ENCODE measurements at places on chromosomes 3 and 15.

DNA sequence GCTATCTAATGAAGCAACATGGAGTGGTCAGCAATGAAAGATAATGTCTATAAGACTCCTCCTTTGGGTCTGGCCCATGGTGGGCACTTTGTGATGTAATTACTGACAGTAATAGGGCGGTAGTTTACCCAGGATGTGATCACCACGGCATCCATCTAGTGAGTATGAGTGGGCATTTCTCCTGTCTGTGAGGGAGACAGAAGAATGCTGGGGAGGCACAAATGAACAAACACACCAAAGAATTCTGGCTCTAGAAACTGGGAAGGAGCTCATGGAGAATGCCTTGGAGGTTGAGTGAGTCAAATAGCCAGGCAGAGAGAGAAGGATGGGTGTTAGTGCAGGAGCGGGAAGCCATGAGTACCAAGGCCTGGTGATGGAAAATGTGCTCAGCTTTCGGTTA is 217.5 kb downstream of the WNT5A start:
- no peak for DNase-seq

GRCh38 chr3:183430325-183430957 is 2.0 kb upstream of the MCF2L2 start:
- no peak for DNase-seq

DNA sequence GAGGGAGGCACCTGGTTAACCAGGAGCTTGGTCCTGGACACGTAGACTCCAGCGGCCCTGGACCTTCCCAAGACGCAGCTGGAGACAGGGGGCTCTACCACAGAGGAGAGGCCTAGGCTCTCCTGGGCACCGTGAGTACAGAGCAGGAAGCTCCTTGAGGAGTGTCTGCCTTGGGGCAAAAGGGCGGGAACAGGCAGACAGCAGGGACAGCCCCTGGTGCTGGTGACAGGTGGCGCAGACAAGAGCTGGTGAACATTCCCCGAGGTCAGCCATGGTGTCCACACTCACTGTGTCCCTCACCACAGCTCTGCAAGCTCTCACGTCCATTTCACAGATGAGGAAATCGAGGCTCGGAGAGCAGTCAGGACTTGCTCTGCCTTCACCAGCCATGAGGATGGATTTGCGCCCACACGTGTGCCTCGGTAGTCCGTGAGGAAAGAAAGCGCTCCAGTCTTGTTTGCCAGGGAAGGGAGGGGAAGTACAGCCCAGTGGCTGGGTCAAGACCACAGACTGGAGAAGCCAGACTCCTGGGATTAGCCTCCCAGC is 2.6 kb upstream of the PLXNA1 start:
- no peak for DNase-seq

DNA sequence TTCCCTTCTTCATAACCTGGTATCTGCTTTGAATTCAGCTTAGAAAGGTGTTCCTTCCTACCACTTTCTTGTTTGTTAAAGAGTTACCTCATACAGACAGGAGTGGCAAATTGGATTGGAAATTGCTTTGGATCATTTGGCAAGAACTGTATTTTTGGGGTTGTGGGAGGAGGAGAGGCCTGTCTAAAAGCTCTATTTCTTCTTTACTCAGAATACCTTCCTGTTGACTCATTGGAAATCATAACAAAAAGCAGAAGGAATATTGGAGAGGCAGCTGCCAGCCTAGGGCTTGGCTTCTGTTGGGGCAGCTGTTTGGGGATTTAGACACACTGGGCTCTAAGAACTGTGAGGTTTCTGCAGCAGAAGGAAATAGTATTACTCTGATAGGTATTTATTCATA is 14.2 kb downstream of the IQGAP1 start:
- DNase-seq, result no peak
